NCI-H1436 (cell line): ENCODE measurements at places on chromosomes 13 and 19.

- DNase-seq: no peak
Observed at GRCh38 chr19:21483589-21484170, 21.7 kb upstream of the ZNF429 start.

GRCh38 chr13:36673838-36674326 lies at the start of gene SERTM1:
SERTM1 (plus strand) TSS chr13:36674020; CDS start chr13:36695079, 21,059 bp downstream.
- no peak for DNase-seq

DNA sequence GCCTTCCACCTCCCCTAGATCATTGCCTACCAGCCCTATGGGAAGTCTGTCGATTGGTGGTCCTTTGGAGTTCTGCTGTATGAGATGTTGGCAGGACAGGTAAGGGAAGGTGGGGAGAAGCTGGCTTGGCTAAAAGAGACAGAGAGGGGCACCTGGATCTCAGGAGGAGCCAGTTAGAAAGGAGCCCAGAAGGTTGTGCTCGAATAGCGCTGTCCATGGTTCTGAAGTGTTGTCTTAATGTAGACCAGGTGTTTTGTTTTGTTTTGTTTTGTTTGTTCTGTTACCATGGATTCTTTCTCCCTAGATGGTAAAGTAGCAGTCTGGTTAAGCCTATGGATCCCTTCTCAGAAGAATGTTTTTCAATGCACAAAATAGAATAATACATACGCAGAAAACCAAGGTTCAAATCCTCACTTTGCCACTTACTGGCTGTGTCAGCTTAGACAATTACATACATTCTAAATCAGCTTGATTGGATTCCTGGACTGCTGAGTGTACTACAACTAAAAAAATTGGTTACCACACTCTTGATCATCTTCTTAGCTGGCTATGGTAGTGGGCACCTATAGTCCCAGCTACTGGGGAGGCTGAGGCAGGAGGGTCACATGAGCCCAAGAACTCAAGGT lies 5.9 kb upstream of the CACNG7 start:
- no peak for DNase-seq

DNA sequence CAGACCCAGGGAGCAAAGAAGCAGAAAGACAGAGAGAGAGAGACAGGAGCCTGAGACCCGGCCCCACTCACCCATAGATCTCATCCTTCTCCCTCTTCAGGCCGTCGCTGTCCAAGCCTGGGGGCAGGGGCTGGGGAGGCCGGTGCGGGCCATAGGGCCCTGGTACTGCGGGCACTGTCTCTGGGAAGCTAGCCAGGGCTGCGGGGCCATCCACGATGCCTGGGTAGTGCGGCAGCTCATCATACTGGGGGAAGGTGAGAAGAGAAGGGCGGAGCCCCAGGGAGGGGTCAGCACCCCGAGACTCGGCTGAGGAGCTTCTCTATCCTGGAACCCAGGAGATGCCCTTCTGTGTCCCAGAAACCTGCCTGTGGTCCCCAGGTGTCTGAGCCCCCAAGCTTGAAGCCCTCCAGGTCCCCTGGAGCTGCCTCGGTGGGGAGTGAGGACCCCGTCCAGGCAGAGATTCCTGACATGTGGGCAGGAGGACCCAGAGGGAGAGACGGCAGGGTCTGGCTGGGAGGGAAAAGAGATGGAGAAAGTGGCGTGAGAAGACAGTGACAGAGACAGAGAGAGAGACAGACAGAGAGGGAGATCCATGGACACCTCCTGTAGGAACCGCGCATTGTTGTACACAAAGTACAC lies 2.1 kb downstream of the MEIS3 start:
- no peak for DNase-seq

DNA sequence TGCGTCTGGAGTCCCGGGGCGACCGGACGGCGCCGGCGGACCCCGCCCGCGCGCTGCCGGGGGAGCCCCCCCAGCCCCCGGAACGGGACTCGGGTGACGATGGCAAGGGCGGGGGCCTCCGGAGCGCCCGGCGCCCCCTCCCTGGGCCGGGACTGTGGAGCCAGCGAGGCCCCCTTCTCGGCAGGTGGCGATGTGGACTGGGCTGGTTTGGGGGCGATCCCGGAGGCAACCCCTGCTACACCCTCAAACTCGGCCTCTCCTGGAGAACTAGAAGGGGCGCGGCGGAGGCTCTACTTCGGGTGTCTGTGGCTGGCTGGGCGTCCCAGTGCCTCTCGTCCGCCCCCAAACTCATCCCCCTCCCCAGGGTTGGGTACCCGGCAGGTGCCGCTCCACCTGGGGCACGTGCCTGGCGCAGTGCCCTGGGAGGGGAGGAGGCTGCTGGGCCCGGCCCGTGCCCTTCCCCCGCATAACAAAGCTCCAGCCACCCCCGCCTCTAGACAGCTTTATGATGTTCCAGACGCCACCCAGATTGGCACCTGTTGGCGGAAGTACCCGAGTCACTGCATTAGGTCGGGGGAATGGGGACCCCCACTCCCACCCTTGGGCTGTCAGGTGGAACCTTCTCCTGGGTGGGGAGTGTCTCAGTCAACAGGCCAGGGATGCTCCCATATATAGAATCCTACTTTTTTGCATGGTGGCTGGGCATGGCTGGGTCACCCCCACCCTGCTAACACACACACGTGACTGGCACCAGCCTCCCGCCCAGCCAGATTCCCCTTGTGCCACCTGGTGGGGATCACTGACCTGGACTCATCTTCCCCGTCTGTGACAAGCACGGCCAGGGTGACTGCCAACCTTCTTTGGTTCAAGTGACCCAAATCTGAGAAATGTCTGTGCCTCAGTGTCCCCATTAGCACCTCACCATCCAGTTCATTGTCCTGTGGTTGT lies 722 bp downstream of the PKN1 start:
- peak; percentile 43 for DNase-seq

DNA sequence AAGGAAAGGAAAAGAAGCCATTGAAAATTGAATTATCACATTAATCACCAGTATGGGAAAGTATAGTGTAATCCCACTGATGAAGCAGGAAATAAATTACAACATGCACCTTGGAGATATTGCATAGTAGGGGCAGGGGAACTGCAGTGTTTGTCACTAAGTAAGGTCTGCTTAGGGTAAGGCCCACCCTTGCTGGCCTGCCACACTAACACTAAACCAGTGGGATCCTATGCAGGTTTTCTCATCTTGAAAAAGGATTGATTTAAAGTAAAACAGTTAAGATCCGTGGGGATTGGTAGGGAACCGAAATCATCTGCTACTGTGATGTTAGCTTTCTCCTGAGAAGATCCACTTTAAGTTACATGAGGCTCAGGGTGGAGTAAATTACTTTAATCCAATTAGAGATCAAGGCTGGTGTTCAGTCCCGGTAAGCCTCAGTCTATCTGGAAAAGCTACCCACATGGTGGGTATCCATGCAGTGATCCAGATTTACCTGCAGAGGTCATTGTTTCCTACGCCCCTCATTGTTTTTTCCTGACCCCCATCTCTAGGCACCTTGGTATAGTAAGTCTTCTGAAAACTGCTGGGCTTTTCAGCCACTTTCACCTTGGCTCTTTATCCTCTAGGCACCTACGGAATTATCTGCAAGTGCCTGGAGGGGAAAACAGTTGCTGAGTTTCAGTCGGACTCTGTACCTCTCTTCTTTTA lies 1014.9 kb upstream of the ATXN8OS start:
- no peak for DNase-seq

DNA sequence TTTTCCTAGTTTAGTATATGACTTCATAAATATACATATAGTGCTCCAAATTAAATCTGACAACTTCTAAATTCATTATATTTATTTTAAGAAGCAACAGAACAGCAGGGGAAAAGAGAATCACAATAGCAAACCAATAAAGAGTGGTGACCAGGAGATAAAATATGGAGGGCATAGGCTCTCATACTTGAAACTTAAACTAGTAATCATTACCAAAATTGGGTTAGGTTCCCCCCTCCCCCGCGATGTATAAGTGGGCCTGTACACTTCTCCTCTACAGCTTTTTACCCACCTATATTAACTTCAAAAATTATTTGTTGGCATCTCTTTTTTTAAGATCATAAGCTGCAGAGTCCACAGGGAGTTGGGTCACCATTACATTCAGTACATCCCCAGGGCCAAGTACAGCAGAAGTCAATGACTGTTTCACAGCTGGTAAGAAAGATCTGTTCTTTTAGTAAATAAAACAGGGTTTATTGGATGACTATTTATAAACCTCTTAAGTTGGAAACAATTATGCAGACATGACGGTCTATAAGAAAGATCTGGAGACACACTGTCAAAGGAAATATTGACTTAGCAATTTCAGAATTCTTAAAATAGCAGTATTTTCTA lies 29.4 kb downstream of the KLF12 start:
- no peak for DNase-seq

DNA sequence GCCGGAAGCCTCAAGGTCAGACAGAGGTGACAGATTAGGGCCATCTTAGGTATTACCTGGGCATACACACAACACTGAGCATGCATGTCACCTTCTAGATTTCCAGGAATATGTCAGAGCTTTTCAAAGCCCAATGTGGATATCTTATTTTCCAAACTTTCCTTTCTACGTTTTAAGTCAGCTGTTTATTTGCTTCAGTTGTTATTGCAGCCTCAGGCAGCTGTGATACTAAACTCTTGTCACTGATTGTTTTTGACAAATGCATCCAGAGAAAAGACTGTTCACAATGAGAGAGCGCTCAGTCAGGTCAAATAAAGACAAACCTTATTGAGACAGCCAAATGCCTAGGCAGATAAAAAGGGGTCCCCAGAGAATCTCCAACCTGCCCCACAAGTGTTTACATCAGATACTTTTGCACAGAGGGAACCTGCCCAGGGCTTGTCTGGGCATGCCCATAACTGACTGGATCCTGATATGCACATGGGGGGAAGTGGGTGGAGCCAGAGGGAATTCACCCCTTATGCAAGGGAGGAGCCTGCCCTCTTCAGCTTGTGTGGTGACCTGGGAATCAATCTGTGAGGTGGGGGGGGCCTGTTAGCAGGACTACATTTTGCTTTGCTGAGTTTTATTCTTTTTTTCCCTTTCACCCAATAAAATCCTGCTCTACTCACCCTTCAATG lies 28.5 kb downstream of the MED4 start:
- DNase-seq: no peak
